ENCODE measurements at places on chromosomes 4 and X.

DNA sequence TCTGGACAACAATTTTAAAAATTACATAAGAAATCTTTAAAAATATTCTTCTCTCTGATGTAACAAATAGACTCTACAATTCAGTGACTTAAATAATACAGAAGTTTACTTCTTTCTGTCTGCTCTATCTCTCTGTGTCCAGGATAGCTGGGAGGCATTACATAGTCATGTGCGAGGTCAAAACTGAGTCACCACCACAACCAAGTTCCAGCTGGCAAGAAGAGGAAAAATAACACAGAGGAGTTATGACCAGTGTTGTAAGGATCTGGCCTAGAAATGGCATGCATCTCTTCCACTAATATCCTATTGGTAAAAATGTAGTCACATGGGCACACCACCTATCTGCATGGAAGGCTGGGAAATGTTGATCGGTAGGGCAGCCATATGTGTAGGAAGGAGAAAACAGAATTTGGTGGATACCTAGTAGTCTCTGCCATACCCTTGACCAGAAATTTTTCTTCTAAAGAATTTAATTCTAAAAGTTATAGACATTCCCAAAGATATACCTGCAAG, 39.4 kb upstream of the WDFY3 start:
- DNase-seq: no peak

DNA sequence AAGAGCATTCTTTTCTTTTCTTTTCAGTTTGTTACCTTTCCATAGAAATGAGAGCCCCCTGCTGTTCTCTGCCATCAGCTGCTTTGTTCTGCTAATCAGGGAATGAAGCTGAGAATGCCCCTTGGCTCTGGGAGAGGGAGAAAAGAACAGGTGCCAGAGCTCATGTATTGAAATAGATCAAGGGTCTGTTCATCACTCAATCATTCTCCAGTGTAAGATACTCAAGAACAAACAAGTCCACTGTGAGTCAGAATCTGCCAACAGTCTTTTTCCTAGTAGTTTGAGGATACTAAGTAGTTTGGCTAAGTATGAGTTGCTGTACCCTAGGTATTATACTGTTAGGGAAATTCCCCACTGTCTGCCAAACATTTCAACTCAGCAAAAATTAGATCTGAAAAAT, 144.3 kb downstream of the RTL3 start:
- DNase-seq: no peak

- no peak for DNase-seq
These were observed 612.2 kb downstream of the DMD start for GRCh38 chrX:32599156-32599555.

GRCh38 chrX:3738509-3738908, 25.1 kb upstream of the PRKX start:
- no peak for DNase-seq

- no peak for DNase-seq
These were observed 154.9 kb upstream of the EPHA5 start for GRCh38 chr4:65825116-65825753.

GRCh38 chrX:41449615-41450014, 2.5 kb downstream of the NYX start:
- no peak for DNase-seq

DNA sequence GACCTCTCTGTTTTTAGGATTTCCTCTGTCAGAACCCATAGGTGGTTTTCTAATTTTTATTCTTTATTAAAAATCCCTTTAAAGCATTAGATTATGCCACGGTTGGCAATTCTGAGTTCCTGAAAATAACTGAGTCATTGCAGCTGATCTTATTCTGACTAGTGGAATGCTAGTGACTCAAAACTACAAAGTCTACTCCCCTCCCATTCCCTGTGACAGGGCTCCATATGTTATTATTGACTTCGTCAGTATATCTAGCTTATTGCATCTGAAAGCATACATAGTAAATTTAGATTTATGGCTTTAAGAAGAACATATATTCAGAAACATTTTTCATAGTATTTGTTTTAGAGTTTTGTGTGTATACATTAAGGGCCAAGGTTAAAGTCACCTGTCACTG, 38.5 kb downstream of the HERC3 start:
- no peak for DNase-seq

DNA sequence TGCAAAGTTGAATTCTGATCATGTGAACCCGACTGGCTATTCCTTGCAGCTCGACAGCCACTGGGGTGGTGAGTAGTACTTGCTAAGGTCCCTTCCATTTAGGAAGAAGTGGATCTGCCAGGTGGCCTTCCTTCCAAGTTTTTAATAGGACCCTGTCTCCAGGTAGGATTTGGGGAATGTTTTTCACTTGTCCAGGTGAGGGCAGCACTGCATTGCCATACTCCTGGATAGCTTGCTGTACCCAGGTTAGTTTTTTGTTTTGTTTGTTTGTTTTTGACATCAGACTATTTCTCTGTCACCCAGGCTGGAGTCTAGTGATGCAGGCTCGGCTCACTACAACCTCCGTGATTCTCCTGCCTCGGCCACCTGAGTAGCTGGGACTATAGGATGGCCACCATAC, 29.8 kb downstream of the SAGE1 start:
- no peak for DNase-seq

- DNase-seq: no peak
These were observed 43.9 kb downstream of the LUZP4 start for GRCh38 chrX:115333446-115333845.

Data from activated CD8-positive, alpha-beta memory T cell treated with anti-CD3 and anti-CD28 coated beads for 1 hour (primary cell).